ENCODE measurements at places on chromosomes 5 and 9. TPM values are rescaled to one million over a fixed set of nuclear protein-coding genes. Genes with fewer than 3 reads are reported as not detected.

GRCh38 chr9:73906671-73907070, 590.5 kb upstream of the RORB start:
- H3K36me3 ChIP-seq, result no peaks in the 10 kb centered on the region
- no peak overlapping the region for H3K4me3 ChIP-seq
- no peak overlapping the region for H3K27ac ChIP-seq
- H3K27me3 ChIP-seq, result no peaks in the 10 kb centered on the region

- peaks cover 8% of the 10 kb centered on the region for H3K4me1 ChIP-seq
- H3K4me3 ChIP-seq, result peak overlapping the region; percentile 84
- no peak for DNase-seq
- H3K36me3 ChIP-seq, result peaks cover 36% of the 10 kb centered on the region
These were observed 917 bp downstream of the NHP2 start for GRCh38 chr5:178152491-178153444.

DNA sequence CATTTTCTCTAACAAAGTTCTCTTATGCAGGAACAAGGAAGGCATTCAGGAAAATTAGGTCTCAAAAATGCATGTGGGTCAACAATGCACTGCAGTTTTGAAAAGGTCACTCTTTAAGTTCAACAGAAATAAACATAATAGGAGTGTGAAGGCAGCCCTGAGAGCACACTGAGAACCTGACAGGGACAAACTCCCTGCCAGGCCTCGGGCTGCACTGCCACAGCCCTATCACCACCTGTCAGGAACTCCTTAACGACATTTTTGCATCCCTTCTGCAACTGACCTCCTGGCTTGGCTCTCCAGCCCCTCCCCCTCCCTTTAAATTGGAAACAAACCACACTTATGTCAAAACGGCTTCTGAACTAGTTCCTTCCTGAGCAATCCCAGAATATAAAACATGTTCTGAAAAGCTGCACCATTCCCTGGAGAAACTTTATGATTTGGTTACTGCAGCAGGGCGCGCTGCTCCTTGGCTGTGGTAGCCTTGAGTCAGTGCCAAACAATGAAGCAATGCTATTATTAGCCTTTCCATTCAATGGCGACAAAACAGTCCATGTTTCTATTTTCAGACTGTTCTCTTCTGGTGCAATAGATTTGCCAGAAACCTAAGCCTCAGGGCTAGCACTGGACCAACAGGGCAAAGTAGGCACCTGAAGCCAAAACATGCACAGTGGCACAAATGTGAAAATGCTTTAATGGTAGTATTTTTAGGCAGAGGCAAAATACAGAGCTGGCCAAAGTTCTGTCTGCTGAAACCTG, 160.1 kb upstream of the ZNF608 start:
- H3K36me3 ChIP-seq, result no peaks in the 10 kb centered on the region
- H3K4me1 ChIP-seq, result peaks cover 13% of the 10 kb centered on the region
- H3K27ac ChIP-seq, result no peak overlapping the region
- H3K4me3 ChIP-seq, result no peak overlapping the region
- no peaks in the 10 kb centered on the region for H3K27me3 ChIP-seq

- no peaks in the 10 kb centered on the region for H3K36me3 ChIP-seq
- H3K27ac ChIP-seq, result no peak overlapping the region
- H3K4me3 ChIP-seq, result no peak overlapping the region
These were observed 17.9 kb downstream of the SRFBP1 start for GRCh38 chr5:121979691-121980090.

Gene GNG10
- total RNA-seq, result 69.1 TPM

GRCh38 chr5:171475596-171475995, 56.1 kb downstream of the FGF18 start:
- H3K4me3 ChIP-seq, result no peak overlapping the region
- DNase-seq, result no peak
- H3K36me3 ChIP-seq, result no peaks in the 10 kb centered on the region

Gene ZNF658
- total RNA-seq, result 7.4 TPM

Gene KCNMB1
- total RNA-seq, result under 0.01 TPM

DNA sequence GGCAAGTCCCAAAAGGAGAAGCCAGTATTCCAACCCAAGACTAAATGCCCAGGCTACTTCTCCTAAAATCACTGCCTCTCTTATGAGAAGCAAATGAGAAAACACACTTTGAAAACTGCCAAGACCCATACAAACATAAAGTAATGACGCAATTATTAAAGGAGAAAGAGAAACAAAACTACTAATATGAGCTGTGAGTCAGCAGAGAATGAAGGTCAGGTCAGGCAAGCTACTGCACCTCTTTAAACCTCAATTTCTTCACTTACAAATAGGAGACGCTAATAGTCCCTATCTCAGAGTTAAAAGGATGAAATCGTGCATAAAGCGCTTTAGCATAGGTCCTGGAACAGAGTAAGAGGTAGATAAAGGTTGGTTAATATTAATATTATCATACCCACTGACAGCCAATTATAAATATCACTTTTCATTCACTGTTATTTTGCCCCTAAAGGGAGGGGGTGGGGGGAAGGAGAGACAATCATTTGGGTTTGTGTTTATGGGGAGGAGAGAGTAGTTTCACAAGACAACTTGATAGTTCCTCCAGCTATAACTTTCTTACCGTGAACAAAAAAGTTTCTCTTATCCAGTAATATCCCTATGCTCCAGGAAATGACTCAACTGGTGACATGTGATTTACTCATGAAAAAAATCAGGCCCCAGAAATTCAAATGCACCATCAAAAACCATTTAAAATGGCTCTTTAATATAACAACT, 3.6 kb downstream of the PSMB7 start:
- H3K27me3 ChIP-seq, result no peaks in the 10 kb centered on the region
- peaks cover 70% of the 10 kb centered on the region for H3K36me3 ChIP-seq
- peaks cover 36% of the 10 kb centered on the region for H3K4me1 ChIP-seq

Gene UBE2QL1
- 0.29 TPM for total RNA-seq

- DNase-seq, result peak; percentile 92
- H3K4me1 ChIP-seq, result no peaks in the 10 kb centered on the region
- no peaks in the 10 kb centered on the region for H3K36me3 ChIP-seq
These were observed 11.9 kb downstream of the MSX2 start for GRCh38 chr5:174736331-174736721.

Gene FABP6
- not detected for total RNA-seq

GRCh38 chr5:53019320-53019719, 30.2 kb downstream of the ITGA2 start:
- peak; percentile 83 for DNase-seq
- H3K27ac ChIP-seq, result peak overlapping the region; percentile 11
- H3K36me3 ChIP-seq, result no peaks in the 10 kb centered on the region
- no peaks in the 10 kb centered on the region for H3K27me3 ChIP-seq
- H3K4me3 ChIP-seq, result no peak overlapping the region

Gene SCGB3A2
- not detected for total RNA-seq

- H3K4me1 ChIP-seq, result peaks cover 8% of the 10 kb centered on the region
- H3K36me3 ChIP-seq, result no peaks in the 10 kb centered on the region
- no peaks in the 10 kb centered on the region for H3K27me3 ChIP-seq
- peak; percentile 46 for DNase-seq
- H3K4me3 ChIP-seq, result no peak overlapping the region
These were observed 234.1 kb downstream of the AP3B1 start for GRCh38 chr5:78060421-78060820.

- DNase-seq, result no peak
- no peaks in the 10 kb centered on the region for H3K27me3 ChIP-seq
- no peak overlapping the region for H3K4me3 ChIP-seq
- H3K27ac ChIP-seq, result no peak overlapping the region
These were observed 1.7 kb upstream of the POMT1 start for GRCh38 chr9:131500939-131501541.

DNA sequence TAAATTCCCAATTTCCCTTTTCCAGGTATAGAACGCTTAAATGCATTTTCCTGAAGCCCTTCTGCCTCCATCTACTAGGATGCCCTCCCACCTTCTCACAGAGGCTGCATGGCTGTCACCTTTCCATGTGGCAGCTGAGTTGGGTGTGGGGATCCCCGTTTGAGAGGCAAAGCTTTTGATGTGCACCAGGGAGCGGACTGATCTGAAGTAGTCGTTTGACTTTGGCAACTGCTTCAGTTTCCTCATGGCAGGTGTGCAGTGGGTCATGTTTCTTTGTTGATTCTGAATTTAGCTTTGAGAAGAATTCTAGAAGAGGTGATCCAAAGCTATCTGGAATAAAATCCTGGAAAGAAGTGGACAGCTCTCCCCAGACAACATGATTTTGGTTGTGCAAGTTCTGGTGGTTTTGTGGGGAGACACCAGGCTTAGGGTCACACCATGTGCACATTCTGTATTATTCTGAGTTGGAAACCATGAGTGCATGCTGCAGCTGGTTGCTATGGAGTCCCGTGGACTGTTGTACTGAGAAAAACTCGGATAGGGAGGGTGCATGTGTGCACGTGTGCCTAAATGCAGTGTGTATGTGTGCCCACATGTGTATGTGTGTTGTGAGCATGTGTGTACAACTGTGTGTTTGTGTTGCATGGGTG, 63.5 kb downstream of the GADD45G start:
- H3K4me1 ChIP-seq, result no peaks in the 10 kb centered on the region
- H3K27ac ChIP-seq, result no peak overlapping the region
- DNase-seq, result no peak
- H3K4me3 ChIP-seq, result no peak overlapping the region
- H3K27me3 ChIP-seq, result no peaks in the 10 kb centered on the region

Gene GPSM1
- total RNA-seq, result 30.9 TPM

DNA sequence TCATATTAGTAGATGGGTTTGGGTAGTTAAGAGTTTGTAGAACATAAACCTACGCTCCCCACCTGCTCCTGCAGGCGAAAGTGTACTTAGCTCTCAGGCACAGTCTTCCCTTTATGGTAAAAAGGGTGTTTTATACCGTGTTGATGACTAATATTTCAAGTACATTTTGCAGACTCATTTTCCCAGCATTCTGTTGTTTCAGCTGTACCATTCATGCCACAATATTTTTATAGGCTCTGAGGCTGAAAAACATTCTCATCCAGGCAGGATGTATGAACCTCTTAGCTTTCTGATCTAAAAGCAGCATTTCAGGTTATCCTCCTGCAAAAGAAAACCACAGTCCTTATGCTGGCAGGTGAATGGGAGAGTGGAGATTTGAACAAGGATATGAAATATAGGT, 231.4 kb downstream of the NR2F1-AS1 start:
- H3K27me3 ChIP-seq, result no peaks in the 10 kb centered on the region
- peak overlapping the region; percentile 15 for H3K27ac ChIP-seq
- no peak overlapping the region for H3K4me3 ChIP-seq
- peaks cover 12% of the 10 kb centered on the region for H3K4me1 ChIP-seq
- H3K36me3 ChIP-seq, result no peaks in the 10 kb centered on the region

- no peaks in the 10 kb centered on the region for H3K36me3 ChIP-seq
- H3K27ac ChIP-seq, result peak overlapping the region; percentile 15
- peaks cover 5% of the 10 kb centered on the region for H3K4me1 ChIP-seq
These were observed 407.4 kb downstream of the BRINP1 start for GRCh38 chr9:118961857-118962256.

GRCh38 chr5:151056379-151057325, 24.2 kb downstream of the TNIP1 start:
- H3K4me1 ChIP-seq, result peaks cover 7% of the 10 kb centered on the region
- DNase-seq, result no peak
- no peak overlapping the region for H3K4me3 ChIP-seq
- peaks cover 45% of the 10 kb centered on the region for H3K36me3 ChIP-seq
- H3K27ac ChIP-seq, result no peak overlapping the region

Gene FCN1
- total RNA-seq, result not detected

DNA sequence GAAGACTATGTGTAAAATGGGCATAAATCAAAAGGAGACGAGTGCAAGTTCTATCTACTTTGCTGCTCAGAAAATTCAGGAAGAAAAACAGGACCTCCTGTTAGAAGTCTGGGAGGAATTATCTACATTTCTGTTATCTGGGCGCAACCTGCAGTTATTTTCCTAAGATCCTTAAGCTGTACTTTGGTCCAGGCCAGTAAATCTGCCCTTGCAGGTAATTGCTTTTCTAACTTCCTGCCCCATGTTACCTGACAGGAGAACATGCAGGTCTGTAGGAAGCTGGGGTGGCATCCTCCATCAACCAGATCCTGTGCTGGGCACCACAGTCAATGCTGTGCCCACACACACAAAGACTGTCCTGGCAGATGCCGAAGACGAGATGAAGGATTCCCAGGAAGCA, 5.7 kb downstream of the CCNJL start:
- H3K36me3 ChIP-seq, result no peaks in the 10 kb centered on the region
- no peak overlapping the region for H3K27ac ChIP-seq
- H3K4me1 ChIP-seq, result no peaks in the 10 kb centered on the region
- no peak for DNase-seq
- H3K27me3 ChIP-seq, result peaks cover 20% of the 10 kb centered on the region

GRCh38 chr9:26882154-26882553, 10.4 kb downstream of the CAAP1 start:
- no peak overlapping the region for H3K27ac ChIP-seq
- H3K27me3 ChIP-seq, result no peaks in the 10 kb centered on the region
- no peak overlapping the region for H3K4me3 ChIP-seq
- H3K36me3 ChIP-seq, result peaks cover 9% of the 10 kb centered on the region
- DNase-seq, result no peak

- H3K4me1 ChIP-seq, result peaks cover 42% of the 10 kb centered on the region
- no peaks in the 10 kb centered on the region for H3K27me3 ChIP-seq
- DNase-seq, result no peak
- H3K36me3 ChIP-seq, result peaks cover 3% of the 10 kb centered on the region
- H3K4me3 ChIP-seq, result no peak overlapping the region
These were observed 198.8 kb downstream of the ADAMTS12 start for GRCh38 chr5:33692980-33693379.

DNA sequence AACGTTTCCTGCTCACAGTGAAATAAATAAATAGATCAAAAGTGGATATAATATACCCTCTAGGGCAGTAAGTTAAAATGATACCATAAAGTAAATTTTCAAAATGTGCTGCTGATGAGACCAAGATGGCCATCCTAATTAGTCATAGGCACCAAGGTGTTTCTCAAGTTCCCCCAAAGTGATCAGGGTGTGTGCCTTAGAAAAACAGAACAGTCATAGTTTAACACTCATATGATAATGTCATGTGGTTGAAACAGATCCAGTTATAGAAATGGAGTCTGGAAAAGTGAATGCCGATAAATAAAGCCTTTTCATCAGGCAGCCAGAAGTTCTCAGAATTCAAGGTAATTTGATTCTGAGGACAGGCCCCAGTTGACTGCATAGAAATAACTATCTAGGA, 161.5 kb upstream of the CDKN2B start:
- no peak overlapping the region for H3K4me3 ChIP-seq
- no peaks in the 10 kb centered on the region for H3K36me3 ChIP-seq
- H3K4me1 ChIP-seq, result peaks cover 27% of the 10 kb centered on the region

DNA sequence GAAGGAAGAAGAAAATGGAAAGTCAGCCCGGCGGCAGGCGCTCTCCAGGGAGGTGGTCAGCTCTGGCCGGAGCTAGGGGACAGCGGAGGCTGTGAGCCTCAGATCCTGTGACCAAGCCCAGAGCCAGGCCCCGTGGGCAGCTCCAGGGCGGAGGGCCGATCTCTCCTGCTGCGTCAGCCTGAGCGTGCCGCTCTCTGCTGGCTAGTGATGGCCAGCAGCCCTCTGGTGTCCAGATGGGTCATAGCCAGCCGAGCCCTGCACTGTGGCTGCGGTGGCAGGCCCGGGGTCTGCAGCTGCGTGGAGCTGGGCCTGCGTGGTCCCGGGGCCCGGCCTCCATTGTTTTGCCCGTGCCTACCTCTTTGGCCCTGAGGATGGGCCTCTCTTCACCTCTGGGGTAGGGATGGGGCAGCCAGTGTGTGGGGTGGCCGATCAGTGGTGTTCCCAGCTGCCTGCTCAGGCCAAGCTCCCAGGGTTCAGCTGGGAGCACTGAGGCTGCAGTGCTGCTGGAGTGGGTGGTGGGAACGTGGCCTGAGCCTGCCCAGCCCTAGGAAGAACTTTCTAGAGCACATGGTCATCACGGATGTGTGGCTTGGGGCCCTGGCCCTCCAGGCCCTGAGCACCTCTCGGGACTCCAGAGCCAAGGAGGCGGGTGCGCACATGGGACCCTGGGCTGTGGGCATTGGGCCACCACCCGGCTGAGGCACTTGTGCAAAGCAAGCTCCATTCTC, 17.1 kb upstream of the NRARP start:
- peak; percentile 99 for DNase-seq
- H3K27ac ChIP-seq, result no peak overlapping the region
- no peaks in the 10 kb centered on the region for H3K36me3 ChIP-seq
- no peaks in the 10 kb centered on the region for H3K27me3 ChIP-seq
